ENCODE measurements at places on chromosomes 1 and 21.

GRCh38 chr1:206583707-206584648 lies 28.3 kb downstream of the EIF2D start:
- DNase-seq, result peak; percentile 80

- DNase-seq, result no peak
Observed at GRCh38 chr1:226111098-226111882, 48.8 kb downstream of the H3-3A start.

DNA sequence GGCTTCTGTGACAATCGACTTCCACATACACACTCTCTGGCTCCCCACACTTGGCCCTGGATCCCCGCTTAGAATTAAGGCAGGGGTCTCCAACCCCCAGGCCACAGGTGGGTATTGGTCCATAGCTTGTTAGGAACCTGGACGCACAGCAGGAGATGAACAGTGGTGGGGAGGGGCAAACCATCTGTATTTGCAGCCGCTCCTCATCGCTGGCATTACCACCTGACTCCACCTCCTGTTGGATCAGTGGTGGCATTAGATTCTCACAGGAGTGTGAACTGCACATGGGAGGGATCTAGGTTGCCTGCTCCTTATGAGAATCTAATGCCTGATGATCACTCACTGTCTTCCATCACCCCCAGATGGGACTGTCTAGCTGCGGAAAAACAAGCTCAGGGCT lies 16.0 kb downstream of the TRIM62 start:
- no peak for DNase-seq

DNA sequence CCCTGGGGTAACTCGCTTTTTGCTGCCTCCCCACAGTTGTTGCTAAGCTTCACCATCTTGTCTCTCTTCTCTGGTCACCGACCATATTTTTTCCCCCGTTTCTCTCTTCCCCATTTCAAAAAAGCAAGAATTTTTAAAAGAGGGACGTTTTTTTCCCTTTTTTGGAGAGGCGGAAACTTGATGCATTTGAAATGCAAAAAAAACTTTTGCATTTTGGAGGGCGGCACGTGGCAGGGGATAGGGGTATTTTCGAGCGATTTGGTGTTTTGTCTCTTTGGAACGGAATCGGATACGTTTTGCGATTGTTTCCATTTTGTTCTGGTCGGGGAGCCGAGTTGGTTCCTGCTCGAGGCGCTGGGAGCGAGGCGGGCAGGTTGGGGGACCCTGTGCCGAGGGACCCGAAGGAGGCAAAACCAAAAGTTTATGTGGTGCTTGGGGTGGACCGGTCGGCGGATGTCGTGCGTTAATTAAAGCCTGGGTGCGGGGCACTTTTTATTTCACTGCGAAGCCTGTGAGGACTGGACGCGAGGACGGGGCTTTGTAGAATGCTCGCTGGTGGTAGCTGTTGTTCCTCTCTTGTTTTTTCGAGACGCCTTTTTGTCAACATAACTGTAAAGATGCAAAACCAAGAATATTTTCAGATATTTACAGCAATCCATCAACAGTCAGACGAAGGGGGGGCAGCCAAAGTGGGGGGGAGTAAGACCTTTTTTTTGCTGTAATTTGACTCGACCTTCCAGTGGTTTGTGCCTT lies 884 bp downstream of the H3-3A start:
- peak; percentile 21 for DNase-seq

GRCh38 chr1:2635361-2636010 lies 2.7 kb upstream of the MMEL1 start:
- no peak for DNase-seq

DNA sequence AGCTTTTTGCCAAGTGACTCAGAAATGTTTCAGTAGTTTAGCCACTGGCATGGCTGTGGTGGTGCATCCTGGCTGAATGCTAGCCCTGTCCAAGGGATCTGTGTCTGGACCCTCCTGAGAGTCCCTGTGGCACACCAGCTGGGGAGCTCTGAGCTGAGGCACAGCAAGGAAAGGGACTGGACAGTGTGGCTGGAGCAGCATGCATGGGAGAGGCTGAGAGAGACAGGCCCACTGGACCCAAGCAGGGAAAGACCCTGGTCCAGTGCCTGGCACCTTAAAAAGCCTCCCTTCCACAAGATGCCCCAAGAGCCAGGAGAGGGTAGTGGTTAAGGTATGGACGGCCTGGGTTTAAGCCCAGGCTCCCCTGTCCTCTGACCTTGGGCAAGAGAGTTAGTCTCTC lies 35.3 kb downstream of the FAAH start:
- DNase-seq, result no peak

GRCh38 chr1:231969076-231969475 lies 342.5 kb downstream of the DISC1 start:
- no peak for DNase-seq

GRCh38 chr1:118271883-118272282 lies 86.9 kb upstream of the SPAG17 start:
- DNase-seq, result no peak

- no peak for DNase-seq
Observed at GRCh38 chr1:39755965-39756659, 15.0 kb downstream of the OXCT2 start.

GRCh38 chr1:90114521-90115141 lies 119.7 kb downstream of the ZNF326 start:
- no peak for DNase-seq

Data from stimulated activated CD8-positive, alpha-beta memory T cell treated with anti-CD3 and anti-CD28 coated beads, Interleukin-7, amount 100 ng/mL, for 24 hours (primary cell).